ENCODE measurements at places on chromosomes 5 and 9. TPM values are rescaled to one million over a fixed set of nuclear protein-coding genes. Genes with fewer than 3 reads are reported as not detected.

- no peaks in the 10 kb centered on the region for H3K36me3 ChIP-seq
- peak overlapping the region; percentile 11 for H3K4me3 ChIP-seq
- peak overlapping the region; percentile 83 for H3K27ac ChIP-seq
- no peaks in the 10 kb centered on the region for H3K27me3 ChIP-seq
- no peak for DNase-seq
- no peaks in the 10 kb centered on the region for H3K4me1 ChIP-seq
Measured at GRCh38 chr5:159010661-159011442, 88.9 kb downstream of the EBF1 start.

DNA sequence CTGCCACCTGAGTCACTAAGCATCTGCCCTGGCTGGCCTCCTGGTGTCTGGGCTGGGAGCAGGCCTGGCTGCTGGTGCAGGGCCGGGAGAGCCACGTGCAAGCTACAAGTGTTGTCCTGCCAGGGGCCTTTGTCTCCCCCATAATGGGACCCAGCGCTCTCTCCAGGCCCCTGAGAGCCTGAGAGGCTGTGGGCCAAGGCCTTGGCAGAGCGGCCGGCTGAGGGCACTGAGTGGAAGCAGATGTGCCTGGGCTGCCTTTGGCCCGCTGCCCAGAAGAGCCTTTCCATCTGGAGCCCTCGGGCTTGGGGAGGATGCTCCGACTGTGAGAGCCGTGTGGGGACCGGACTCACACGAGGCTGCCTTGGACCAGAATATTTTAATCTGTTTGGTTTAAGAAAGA, 185.5 kb downstream of the RGS3 start:
- no peaks in the 10 kb centered on the region for H3K27me3 ChIP-seq
- DNase-seq = no peak
- no peak overlapping the region for H3K4me3 ChIP-seq
- H3K27ac ChIP-seq = no peak overlapping the region

GRCh38 chr5:145464171-145464570, 371.0 kb downstream of the PRELID2 start:
- no peak overlapping the region for H3K27ac ChIP-seq
- no peaks in the 10 kb centered on the region for H3K36me3 ChIP-seq
- H3K4me1 ChIP-seq = no peaks in the 10 kb centered on the region
- H3K4me3 ChIP-seq = no peak overlapping the region

DNA sequence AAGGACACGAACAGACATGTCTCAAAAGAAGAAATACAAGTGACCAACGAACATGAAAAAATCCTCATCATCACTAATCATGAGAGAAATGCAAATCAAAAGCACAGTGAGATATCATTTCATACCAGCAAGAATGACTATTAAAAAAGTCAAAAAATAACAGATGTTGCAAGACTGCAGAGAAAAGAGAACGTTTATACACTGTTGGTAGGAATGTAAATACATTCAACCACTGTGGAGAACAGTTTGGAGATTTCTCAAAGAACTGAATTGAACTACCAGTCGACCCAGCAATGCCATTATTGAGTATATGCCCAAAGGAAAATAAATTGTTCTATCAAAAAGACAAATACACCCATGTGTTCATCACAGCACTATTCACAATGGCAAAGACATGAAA, 45.7 kb downstream of the FXN start:
- H3K4me3 ChIP-seq = no peak overlapping the region
- DNase-seq = no peak
- no peak overlapping the region for H3K27ac ChIP-seq
- H3K27me3 ChIP-seq = no peaks in the 10 kb centered on the region
- H3K4me1 ChIP-seq = no peaks in the 10 kb centered on the region
- H3K36me3 ChIP-seq = no peaks in the 10 kb centered on the region

- DNase-seq = no peak
- no peaks in the 10 kb centered on the region for H3K4me1 ChIP-seq
- H3K27ac ChIP-seq = no peak overlapping the region
- no peak overlapping the region for H3K4me3 ChIP-seq
Measured at GRCh38 chr5:132020568-132021339, 9.3 kb upstream of the ACSL6 start.

- H3K27me3 ChIP-seq = no peaks in the 10 kb centered on the region
- no peak for DNase-seq
- no peaks in the 10 kb centered on the region for H3K4me1 ChIP-seq
- no peak overlapping the region for H3K4me3 ChIP-seq
- H3K36me3 ChIP-seq = no peaks in the 10 kb centered on the region
Measured at GRCh38 chr5:132856011-132856410, 10.3 kb downstream of the GDF9 start.

DNA sequence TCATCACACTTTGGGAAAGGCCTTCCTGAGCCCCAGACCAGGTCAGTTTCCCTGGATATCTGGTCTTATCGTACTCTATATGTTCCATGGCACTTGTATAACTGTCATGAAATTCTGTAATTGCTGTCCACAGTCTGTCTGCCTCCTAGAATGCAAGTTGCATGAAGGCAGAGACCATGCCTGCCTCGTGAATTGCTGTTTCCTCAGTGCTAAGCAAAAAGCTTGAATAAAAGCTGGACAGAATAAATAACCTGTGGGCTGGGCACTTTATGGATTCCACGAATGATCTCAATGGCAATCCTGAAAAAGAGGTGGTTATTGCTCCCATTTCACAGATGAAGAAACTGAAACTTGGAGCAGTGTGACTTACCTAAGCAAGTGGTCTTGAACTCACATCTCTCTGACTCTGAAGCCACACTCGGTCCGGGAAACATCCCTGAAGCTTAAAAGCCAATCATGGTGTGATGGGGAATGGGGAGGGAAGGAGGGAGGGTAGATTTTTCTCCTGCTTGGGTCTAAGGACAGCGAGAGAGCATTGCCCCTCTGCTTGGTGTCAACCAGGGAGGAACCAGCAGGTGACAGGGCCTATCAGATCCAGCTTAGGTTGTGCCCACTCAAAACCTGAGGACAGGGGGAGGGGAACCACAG, 13.2 kb upstream of the LHX2 start:
- no peak overlapping the region for H3K4me3 ChIP-seq
- no peaks in the 10 kb centered on the region for H3K4me1 ChIP-seq
- H3K27ac ChIP-seq = no peak overlapping the region
- no peak for DNase-seq
- H3K27me3 ChIP-seq = peaks cover 13% of the 10 kb centered on the region

- H3K4me1 ChIP-seq = no peaks in the 10 kb centered on the region
- no peak overlapping the region for H3K27ac ChIP-seq
- no peaks in the 10 kb centered on the region for H3K27me3 ChIP-seq
- no peak overlapping the region for H3K4me3 ChIP-seq
Measured at GRCh38 chr5:157860898-157861890, 2.2 kb upstream of the CLINT1 start.

- H3K27me3 ChIP-seq = no peaks in the 10 kb centered on the region
- H3K4me1 ChIP-seq = no peaks in the 10 kb centered on the region
- no peak overlapping the region for H3K4me3 ChIP-seq
- H3K36me3 ChIP-seq = no peaks in the 10 kb centered on the region
- no peak overlapping the region for H3K27ac ChIP-seq
- DNase-seq = no peak
Measured at GRCh38 chr5:16550316-16550952, 66.4 kb downstream of the RETREG1 start.

DNA sequence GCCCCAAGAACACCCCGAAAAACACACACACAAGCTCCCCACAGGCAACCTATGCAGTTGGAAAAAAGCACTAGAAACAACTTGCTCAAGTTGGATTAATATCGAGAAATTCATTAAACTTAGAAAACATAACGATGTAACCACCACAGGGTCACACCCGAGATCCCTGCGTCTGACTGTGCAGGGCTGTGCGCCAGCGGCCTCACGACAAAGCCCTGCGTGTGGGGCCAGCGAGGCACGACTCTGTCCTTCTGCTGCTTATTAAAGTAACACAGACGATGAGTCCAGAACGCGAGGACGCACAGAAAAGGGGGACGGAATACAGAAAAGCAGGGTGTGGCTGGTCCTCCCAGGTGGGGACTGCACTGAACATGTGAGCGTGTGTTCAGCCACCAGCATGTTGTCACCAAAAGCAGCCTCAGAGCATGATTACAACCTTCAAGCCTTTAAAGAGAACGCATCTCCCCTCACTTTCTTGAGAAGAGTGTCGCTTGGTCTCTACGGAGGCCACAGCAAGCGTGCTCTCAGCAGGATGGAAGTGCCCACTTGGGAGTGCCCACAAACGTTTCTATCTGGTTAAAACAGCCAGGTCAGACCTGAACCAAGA, 14.4 kb downstream of the SLC12A7 start:
- H3K27me3 ChIP-seq = no peaks in the 10 kb centered on the region
- no peak overlapping the region for H3K4me3 ChIP-seq
- H3K4me1 ChIP-seq = no peaks in the 10 kb centered on the region
- no peak for DNase-seq

GRCh38 chr9:137277329-137278041, at the start of gene TOR4A:
Gene TOR4A (plus strand): TSS chr9:137277726. CDS start chr9:137278690, 964 bp downstream.
- peak within 1 kb of the TSS; percentile 42 for H3K4me3 ChIP-seq
- no peaks in the 10 kb centered on the region for H3K27me3 ChIP-seq
- peak within 1 kb of the TSS; percentile 78 for H3K27ac ChIP-seq
- H3K36me3 ChIP-seq = no peaks in the 10 kb centered on the region
- peaks cover 10% of the 10 kb centered on the region for H3K4me1 ChIP-seq

DNA sequence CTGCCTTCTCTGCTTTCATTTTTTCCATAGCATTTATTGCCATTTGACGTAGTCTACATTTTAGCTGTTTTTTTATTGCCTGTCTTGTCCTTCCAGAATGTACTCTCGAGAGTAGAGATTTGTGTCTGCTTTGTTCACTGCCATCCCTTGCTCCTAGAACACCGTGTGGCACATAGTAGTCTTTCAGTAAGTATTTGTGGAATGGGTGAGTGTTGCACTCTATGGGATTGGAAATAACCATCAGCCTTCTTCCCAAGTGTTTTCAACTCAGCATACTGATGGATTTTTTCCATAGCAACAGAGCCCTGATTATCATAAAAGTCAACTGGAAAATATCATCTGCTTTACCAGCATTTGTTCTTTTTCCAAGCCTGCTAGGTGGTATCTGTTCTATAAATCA, 462.6 kb downstream of the ENC1 start:
- H3K36me3 ChIP-seq = no peaks in the 10 kb centered on the region
- no peak for DNase-seq
- H3K27me3 ChIP-seq = no peaks in the 10 kb centered on the region

- no peaks in the 10 kb centered on the region for H3K27me3 ChIP-seq
- no peaks in the 10 kb centered on the region for H3K36me3 ChIP-seq
- H3K4me3 ChIP-seq = no peak overlapping the region
- DNase-seq = peak; percentile 65
- H3K4me1 ChIP-seq = peaks cover 15% of the 10 kb centered on the region
Measured at GRCh38 chr9:137067860-137068538, 2.4 kb downstream of the SAPCD2 start.

DNA sequence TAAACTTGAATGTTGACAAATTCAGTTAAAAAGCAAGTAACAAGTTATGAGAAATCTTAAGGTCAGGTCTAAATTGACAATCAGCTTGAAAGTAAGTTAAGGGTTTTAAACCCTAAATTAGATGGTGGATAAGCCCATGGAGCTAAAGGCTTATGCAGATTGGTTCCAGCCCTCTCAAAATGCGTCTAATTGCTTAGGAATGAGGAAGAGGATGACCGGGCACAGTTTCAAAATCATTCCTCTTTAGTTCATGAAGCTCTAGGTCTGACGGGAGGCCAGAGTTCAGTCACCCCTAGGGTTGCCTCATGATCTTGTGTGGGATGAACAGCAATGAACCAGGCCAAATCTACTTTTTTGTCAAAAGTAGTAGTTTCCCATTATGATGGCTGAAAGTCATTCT, 75.4 kb downstream of the SLC38A9 start:
- H3K36me3 ChIP-seq = no peaks in the 10 kb centered on the region
- peak overlapping the region; percentile 76 for H3K27ac ChIP-seq
- peaks cover 24% of the 10 kb centered on the region for H3K4me1 ChIP-seq
- H3K27me3 ChIP-seq = no peaks in the 10 kb centered on the region
- peak; percentile 64 for DNase-seq

GNA14 gene
- total RNA-seq = 14.4 TPM

SLC4A9 gene
- 0.12 TPM for total RNA-seq

TRIM7 gene
- total RNA-seq = 1.4 TPM

UNC5A gene
- total RNA-seq = not detected

SLCO6A1 gene
- not detected for total RNA-seq

SLC6A19 gene
- under 0.01 TPM for total RNA-seq

EQTN gene
- total RNA-seq = not detected

ARL10 gene
- total RNA-seq = 21.2 TPM

ELAVL2 gene
- not detected for total RNA-seq

PCDH12 gene
- 1.3 TPM for total RNA-seq

SPATA31A3 gene
- not detected for total RNA-seq

NDUFS4 gene
- total RNA-seq = 63.2 TPM

SH3PXD2B gene
- 30.6 TPM for total RNA-seq

PRLR gene
- total RNA-seq = 37.7 TPM

TAS2R1 gene
- total RNA-seq = not detected

PPP3R2 gene
- not detected for total RNA-seq
